ENCODE measurements at places on chromosomes 6 and 20.

DNA sequence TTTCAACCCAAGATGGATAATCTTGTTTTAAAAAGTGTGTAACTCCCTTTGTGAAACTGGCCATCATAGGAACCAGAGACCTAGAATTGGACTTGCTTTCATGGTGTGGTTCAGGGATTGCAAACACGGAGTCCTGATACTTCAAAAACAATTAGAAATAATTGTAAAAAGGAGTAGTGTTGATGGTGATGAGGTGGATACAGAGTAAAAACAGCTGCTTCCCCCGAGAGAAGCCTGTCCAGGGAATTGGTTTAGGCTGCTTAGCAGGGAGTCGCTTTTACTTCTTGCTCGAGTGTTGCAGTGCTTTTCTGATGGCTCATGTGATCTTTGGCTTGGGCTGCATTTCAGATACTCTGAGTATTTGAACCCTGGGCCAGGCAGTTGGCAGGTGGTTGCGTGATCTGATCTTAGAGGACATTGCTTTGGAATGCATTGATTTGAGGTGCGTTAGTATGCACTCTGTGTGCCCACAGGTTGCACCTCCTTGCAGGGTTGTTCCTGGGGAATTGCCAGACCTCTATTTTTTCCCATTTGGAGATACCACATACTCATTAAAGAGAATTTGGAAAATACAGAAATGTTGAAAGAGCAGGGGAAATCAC is 19.5 kb downstream of the KIF3B start:
- no peak for DNase-seq

GRCh38 chr6:53161481-53162009 is 12.9 kb upstream of the GCM1 start:
- no peak for DNase-seq

GRCh38 chr20:7843613-7844012 is 96.6 kb downstream of the HAO1 start:
- no peak for DNase-seq

GRCh38 chr6:12595161-12595811 is 121.3 kb upstream of the PHACTR1 start:
- no peak for DNase-seq

- no peak for DNase-seq
Observed at GRCh38 chr20:13119583-13119982, 101.5 kb upstream of the ISM1 start.

GRCh38 chr6:21110684-21111083 is 482.9 kb upstream of the SOX4 start:
- DNase-seq = no peak

- DNase-seq = no peak
Observed at GRCh38 chr6:134177753-134178160, 125.3 kb upstream of the SLC2A12 start.

DNA sequence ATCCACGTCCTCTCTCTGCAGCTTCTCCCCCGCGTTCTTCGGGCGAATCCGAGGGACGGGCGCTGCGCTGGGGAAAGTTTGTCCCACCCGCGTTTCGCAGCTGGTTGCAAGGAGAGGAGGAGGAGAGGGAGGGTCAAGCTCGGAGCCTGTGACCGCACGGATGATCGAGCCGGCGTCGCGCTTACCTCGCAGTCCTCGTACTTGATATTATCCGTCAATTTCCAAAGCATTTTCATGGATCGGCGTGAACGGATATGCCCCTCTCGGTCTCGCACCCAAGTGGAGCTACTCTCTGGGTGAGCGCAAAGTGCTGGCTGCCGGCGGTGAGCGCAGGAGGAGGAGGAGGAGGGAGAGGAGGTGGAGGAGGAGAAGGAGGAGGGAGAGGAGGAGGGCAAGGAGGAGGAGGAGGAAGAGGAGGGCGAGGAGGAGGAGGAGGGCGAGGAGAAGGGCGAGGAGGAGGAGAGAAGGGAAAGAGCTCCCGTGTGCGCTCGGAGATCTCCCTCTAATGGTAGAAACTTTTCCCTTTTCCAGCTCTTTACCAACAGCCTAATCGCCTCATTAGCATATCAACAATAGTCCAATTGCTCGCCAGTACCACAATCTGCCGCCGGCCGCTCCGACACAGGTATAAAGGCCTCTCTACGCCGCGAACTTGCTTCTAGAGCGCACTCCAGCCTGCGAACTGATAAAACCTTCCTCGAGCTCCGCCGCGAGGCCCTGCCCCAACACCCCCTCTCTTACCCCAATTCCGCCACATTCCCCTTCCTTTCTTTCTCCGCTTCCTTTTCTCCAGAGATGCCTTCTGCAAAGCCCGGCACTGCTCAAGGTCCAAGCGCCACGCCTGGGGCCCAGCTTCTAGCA is at the start of gene TFAP2A:
Gene TFAP2A, minus strand, starts transcription at position 319 of the 861 bp plus-strand sequence. Its CDS starts 83 bp downstream, at position 236.
- DNase-seq = no peak

DNA sequence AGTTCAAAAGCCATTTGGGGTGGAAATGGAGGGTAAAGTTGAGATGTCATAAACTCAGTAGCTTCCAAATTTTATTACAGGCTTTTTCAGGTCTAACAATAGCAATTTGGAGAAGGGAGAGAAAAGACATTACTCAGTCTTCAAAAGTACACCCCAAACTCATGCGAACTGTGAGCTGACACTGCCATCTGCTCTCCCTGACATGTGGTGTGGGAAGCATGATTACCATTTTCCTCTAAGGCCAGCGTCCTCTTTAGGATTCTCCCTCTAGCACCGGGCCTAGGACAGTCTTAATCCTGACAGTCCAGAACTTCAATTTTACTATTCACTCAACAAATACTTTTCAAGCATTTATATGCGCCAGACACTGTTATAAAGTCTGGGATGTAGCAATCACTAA is 536.0 kb upstream of the JARID2 start:
- no peak for DNase-seq

GRCh38 chr6:134357022-134357487 is 39.1 kb upstream of the SGK1 start:
- no peak for DNase-seq

GRCh38 chr6:156449569-156449968 is 327.6 kb upstream of the ARID1B start:
- DNase-seq = no peak

GRCh38 chr20:44115762-44116644 is 71.0 kb downstream of the JPH2 start:
- no peak for DNase-seq

GRCh38 chr20:34437330-34437986 is 74.4 kb downstream of the ITCH start:
- no peak for DNase-seq

DNA sequence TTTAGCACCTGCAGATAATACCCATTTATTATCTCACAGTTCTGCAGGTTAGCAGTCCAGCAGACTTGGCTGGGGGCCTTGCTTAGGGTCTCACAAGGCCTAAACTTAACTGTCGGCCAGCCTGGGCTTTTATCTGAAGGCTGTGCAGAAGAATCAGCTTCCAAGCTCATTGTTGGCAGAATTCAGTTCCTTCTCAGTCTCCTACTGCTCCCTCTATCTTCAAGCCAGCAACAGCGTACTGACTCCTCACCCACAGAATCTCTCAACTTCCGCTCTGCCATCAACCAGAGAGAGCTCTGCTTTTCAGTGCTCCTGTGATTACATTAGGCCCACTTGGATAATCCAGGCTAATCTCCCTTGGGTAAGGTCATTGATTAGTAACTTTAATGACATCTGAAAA is 30.2 kb upstream of the NHSL1 start:
- DNase-seq = no peak

DNA sequence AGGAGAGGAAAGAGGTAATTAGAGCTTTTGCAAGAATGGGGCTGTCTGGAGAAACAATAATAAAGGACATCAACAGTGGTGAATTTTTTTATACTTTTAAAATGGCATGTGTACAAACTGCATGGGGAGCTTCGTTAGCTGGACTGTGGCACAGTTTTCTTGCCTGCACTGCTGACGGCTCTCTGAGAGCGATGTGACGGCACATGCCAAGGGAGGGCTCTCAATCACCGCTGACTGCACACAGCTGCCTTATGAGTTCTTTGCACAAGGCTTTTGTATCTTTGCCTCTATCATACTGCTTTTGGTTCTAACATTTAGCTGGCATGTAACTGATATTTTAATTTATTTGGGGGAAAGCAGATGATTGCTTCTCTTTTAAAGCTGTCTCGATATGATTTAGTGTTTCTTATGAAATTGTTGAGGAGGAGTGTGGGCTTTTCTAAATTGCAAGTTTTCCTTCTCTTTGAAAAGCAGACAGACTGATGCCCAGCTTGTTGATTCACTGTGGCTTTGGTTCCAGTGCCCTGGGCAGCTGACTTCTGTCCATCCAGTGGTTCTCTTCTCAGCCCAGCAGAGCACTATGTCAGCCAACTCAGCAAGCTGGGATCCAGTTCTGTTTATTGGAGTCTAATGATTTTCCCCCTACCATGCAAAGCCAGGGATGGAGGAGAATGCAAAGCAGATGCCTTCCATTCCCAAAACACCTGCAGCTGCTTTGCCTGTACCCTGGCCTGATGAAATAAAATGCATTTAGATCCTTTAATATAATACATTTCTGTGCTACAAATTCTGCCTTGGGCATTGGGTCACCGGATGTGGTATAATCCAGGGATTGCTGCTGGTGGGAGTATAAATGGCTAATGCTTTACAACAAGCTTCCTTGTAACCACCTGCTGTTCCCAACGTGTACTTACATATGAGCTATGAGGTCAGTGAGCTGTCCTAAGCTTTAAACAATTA is 323.9 kb downstream of the ZFAND3 start:
- no peak for DNase-seq

DNA sequence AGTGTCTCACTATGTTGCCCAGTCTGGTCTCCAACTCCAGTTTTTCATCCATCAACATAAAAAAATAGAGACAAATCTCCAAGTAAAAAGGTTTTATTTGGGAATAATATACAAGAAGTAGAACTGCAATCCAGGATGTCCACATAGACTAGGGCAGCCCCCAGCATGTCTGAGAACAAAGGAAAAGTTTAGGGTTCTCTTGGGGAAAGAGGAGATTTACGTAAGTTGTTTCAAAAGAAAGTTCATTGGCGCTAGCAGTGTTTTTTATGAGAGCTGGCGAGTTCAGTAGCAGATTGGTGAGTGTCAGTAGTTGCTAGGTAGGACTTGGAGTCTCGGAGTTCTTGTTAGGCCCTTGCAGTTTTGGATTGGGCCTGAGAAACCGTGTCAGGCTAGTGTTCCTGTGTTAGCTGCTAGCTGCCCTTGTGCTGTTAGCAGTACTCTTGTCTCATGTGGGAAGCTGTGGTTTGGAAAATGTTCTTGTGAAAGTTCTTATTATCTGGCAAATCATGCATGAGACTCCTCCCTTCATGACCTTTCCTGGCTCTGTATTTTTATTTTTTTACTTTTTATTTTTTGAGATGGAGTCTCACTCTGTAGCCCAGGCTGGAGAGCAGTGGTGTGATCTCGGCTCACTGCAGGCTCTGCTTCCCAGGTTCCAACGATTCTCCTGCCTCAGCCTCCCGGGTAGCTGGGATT is 24.7 kb downstream of the TTLL9 start:
- no peak for DNase-seq

DNA sequence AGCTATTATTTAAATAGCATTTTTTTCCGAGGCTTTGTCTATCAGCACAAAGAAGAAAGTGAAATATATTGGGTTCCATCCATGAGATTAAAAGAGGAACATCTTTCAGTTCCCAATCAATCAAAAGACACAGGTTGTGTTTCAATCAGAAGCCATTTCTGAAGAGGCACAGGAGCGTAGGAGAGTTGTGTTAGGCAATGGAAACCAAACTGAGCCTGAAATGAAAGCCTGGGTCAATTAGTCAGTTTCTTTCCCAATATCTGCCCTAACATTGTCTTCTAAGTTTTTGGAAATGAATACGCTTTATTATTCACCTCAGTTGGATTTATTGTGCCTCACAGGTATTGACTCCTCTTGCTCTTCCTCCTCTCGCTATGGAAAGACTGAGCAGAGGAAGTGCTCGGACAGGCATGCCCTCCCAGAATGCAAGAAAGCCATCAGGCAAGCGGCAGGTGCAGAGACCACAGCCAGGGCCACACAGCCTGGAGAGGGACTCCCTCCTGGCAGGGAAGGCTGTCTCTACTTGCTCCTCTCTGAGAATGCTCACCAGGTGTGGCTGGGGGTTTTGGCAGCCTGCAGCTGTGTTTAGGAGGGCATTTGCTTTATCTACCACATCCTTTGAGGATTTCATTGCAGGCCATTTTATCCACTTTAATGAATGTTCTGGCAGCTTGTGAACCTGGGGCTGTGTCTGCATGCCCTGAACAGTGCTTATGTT is 100.8 kb upstream of the NEDD9 start:
- DNase-seq = no peak

GRCh38 chr20:15637950-15638754 is 935.1 kb downstream of the KIF16B start:
- DNase-seq = no peak

- DNase-seq = no peak
Observed at GRCh38 chr6:159676890-159677505, 16.0 kb downstream of the SOD2 start.

- no peak for DNase-seq
Observed at GRCh38 chr6:150939399-150939798, 73.9 kb downstream of the MTHFD1L start.

DNA sequence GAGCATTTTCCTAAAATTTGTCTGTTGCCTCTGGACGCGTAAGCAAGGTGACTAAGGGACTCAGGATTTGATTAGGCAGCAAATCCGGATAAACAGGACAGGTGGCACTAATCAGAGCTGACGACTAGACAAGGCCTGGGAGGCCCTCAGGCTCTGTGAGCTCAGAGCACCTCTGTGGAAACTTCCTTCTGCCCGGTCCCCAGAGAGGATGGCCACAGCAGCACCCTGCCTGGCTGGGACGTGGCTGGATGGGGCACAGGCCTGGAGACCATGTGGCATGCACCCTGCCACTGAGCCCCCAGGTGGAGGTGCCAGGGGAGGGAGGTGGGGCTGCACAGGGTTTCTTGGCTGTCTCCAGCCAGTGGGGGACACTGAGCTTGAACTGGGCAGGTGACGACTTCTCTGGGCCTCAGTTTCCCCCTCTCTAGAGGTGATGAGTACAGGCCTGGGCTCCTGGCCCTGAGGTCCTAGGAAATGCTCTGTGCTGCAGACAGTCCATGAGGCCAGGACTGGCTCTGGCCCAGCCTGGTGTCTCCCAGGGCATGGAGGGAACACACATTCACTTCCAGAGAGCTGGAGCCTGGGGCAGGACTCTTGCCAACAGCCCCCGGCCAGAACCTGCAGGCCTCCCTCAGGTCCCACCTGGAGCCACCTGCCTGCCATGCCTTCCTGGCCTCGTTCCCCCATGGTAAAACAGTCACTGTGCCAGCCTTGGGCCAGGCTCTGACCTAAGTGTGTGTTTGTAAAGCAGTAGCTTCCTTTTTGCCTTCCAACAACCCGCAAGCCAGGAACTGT is 39.6 kb upstream of the STX16 start:
- no peak for DNase-seq

- no peak for DNase-seq
Observed at GRCh38 chr6:164331026-164331425, 916.5 kb downstream of the QKI start.

- DNase-seq = no peak
Observed at GRCh38 chr20:3672547-3673171, 9.2 kb downstream of the ADAM33 start.

DNA sequence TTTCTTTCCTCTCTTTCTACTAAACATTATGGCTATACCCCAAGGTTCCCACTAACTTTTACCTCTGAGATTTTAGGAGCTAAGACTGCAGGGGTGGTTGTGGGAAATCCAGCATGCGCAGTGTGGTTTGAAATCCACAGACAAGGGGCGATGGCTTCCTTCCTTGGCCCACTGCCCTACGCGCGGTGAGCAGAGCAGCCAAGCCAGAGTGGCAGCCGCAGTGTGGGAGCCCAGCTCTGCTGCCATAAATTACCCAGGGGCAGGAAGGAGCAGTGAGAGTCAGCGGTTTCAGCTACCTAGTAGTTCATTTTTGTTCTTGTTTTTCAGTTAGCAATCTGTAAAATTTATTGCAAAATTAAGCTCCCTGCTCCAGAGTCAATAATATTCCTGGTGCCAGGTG is 101.4 kb downstream of the BMP2 start:
- DNase-seq = no peak

- no peak for DNase-seq
Observed at GRCh38 chr20:41436679-41437078, 70.1 kb upstream of the EMILIN3 start.

Measured in NCI-H187 treated with DMSO at 0.1 percent for 48 hours (cell line).